ENCODE measurements at places on chromosomes 16 and 17.

- no peak for DNase-seq
Measured at GRCh38 chr17:76582660-76583059, 3.0 kb downstream of the ST6GALNAC2 start.

DNA sequence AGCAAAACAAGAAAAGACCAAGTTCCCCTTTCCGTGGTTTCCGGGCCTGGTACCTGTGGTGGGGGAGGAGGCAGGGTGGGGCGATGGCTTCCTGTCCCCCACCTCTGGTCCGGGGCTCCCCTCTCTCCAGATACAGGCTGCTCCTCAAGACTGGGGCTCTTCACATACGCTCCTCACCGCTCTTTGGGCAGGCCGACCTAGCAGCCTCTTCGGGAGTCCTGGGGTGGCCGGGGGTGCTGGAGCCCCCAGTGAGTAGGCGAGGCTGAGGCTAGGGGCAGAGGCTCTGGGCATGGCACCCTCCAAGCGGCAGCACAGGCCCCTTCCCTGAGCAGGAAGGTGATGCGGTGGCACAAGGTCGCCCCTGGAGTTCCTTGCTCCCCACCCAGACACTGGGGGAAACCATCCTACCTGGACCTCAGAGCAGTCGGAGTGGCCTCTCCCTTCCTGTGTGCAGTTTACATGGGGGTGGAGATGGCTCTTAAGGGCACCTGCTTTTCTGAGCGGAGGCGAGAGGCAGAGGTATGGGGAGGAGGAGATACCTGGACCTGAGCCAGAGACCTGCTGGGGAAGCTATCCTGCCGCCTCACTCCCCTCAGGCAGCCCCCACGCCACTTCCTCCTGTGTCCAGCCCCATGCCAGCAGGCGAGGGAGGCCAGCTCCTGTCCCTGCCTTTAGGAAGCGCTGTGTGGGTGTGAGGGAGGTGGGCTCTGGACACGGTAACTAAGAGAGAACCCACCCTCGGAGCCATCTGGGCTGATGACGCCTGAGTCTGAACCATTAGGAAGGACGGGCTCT lies 891 bp downstream of the CORO1A start:
- peak; percentile 87 for DNase-seq

DNA sequence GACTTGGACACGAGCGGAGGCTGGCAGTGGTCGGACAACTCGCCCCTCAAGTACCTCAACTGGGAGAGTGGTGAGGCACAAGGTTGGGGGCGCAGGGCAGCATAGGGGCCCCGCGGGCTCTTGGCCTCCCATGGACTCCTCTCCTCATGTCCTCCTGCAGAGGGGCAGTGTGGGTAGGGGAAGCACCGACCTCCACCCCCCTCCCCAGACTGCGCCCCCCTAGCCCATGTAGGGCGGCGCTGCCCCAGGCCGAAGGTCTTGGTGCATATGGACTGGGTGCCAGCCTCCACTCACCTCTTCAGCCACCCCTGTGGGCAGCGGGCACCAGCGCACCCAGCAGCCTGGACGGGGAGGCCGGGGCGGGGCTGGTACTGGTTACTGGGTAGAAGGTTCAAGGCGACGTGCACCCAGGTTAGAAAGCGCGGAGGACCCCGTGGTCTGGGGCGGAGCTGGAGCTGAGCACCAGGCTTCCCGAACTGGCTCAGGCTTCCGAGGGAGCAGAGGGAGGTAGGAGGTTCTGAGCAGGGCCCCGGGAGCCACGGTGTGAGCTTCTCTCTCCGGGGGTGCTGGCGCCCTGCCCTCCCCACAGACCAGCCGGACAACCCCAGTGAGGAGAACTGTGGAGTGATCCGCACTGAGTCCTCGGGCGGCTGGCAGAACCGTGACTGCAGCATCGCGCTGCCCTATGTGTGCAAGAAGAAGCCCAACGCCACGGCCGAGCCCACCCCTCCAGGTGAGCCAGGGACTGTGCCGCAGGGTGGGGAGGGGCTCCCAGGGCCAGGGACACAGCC lies 39.5 kb downstream of the MRC2 start:
- DNase-seq: no peak

DNA sequence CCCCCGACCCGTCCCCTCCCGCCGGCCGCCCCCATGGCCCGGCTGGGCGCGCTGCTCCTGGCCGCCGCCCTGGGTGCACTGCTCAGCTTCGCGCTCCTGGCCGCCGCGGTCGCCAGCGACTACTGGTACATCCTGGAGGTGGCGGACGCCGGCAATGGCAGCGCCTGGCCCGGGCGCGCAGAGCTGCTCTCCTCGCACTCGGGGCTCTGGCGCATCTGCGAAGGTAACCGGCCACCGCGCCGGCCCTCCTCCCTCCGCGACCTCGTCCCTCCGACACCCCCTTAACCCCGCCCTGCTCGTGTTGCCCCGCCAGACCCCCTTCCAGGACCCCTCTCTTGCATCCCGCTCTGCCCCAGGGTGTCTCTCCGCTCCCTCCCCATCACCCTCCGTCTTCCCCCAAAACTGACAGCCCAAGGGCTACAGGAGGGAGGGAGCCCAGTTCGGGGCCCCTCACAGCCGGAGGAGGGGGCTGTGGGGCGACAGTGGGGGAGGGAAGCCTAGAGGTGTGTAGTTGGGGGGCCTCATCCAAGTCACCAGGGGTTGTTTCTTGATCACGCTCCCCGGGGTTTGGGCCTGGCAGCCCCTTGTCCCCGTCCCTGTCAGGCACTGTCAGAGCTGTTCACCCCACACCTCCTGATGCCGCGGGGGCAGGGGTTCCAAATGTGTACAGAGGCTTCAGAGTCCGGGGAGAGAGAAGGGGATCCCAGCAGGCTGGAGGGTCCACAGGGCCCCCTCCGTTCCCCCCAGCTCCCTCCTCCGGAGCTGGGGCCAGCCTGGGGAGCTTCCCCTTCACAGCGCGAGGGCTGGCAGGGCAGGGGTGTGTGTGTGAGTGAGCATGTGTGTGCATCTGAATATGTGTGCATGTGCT lies 794 bp downstream of the TMEM235 start:
- no peak for DNase-seq

Data from GM06990 (cell line).